ENCODE measurements at places on chromosomes 4 and X.
A peak's percentile ranks its signal among the peaks of the same experiment; 100 is the strongest.

- no peak for DNase-seq
Observed at GRCh38 chr4:137881641-137882040, 349.3 kb upstream of the PCDH18 start.

- no peak for DNase-seq
Observed at GRCh38 chr4:90126805-90127204, 389 bp upstream of the CCSER1 start.

DNA sequence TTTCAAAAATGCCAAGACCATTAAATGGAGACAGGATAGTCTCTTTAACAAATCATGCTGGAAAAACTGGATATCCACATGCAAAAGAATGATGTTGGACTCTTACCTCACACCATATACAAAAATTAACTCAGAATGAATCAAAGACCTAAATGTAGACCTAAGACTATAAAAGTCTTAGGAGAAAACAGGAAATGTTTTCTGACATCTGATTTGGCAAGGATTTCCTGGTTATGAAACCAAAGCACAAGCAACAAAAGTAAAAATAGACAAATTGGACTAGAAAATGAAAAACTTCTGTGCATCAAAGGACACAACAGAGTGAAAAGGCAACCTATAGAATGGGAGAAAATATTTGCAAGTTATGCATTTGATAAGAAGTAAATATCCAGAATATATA, 37.6 kb downstream of the ARFIP1 start:
- DNase-seq = no peak

DNA sequence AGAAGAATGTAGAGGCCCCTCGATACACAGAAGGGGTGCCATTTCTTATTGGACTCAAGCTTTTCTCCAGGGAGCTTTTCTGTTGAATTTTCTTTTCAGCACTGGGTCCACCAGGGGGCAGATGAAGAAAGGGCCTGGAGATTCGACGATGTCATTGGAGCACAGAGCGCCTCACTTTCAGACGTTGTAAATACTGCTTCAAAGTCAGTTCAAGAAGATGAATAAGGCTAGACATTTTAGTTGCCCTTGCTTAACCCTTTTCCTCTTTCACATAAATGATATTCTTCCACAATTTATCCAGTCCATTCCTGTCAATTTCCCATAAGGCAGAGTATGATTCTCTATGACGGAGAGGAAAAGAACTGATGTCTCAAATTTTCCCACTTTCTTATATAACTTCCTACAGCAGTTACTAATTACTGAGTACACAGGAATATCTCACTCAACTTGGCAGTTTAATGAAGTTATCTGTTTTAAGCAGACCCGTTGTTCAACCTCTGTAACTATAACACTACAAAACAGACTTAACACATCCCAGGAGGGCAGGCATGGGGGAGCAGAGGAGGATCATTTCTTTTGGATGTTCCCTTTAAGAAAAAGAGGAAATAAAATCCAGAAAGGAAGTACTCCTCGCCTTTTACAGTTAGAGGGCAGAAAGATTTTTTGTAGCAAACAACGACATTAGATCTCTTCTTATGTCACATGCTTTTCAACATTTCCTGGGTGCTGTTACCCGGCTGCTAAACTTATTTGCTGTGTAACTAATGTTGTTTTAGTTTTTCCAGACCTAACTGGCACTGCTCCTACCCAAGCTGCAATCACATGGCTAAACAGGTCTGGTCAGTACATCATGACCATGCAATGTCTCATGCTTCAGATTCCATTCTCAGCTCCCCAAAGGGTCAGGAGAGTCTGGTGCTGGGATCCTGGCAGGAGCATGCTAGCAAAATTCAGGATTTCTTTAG, 12.2 kb upstream of the CENPU start:
- peak; percentile 75 for DNase-seq

DNA sequence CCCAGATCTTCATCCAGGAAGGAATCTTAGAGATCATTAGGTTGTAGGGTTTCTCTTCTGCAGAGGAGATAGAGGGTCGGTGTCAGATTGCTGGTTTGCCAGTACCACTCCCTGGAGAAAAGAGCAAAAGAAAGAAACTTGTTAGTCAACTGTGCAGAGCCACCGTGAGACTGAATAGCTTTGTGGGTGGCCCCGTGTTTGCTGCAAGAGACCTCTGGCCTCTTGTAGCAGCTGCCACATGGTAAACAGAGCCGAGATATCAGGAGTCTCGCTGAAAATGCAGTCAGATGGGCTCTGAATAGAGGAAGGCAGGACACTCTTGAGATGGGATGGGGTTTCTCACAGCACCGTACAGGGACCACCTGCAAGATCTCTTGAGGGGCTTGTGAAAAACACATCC, 149.7 kb downstream of the PTTG2 start:
- no peak for DNase-seq

GRCh38 chr4:109359040-109359646, 56.7 kb upstream of the COL25A1 start:
- peak; percentile 48 for DNase-seq

GRCh38 chr4:22794732-22795131, 102.0 kb downstream of the GBA3 start:
- DNase-seq = no peak

- no peak for DNase-seq
Observed at GRCh38 chr4:76177709-76178108, 29.5 kb upstream of the NUP54 start.

GRCh38 chrX:21698272-21698671, 40.1 kb upstream of the KLHL34 start:
- no peak for DNase-seq

GRCh38 chr4:122045533-122045932, 93.7 kb upstream of the TRPC3 start:
- no peak for DNase-seq

GRCh38 chr4:107164962-107165475, 128.9 kb upstream of the DKK2 start:
- DNase-seq = no peak

DNA sequence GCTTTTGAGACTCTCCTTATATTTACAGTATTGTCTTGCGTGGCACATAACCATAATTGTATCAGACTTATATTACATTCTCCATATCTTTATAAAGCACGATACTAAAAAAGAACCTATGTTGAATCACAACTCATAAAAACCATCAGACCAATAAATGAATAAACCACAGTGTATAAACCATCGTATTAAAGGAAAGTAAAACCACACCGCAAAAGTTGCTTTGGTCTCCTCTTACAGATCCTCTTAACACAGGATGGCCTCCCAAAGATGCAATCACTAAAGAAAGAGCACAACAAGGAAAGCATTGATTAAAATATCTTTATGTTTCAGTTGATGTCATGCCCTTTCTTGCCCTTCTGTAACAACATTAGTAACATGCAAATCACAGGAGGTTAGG, 437.9 kb downstream of the AFF2 start:
- no peak for DNase-seq

- no peak for DNase-seq
Observed at GRCh38 chr4:27326991-27327390, 466.4 kb downstream of the STIM2 start.

GRCh38 chr4:44354172-44354571, 94.4 kb downstream of the KCTD8 start:
- no peak for DNase-seq

- peak; percentile 57 for DNase-seq
Observed at GRCh38 chr4:10108818-10109783, 7.5 kb downstream of the WDR1 start.

DNA sequence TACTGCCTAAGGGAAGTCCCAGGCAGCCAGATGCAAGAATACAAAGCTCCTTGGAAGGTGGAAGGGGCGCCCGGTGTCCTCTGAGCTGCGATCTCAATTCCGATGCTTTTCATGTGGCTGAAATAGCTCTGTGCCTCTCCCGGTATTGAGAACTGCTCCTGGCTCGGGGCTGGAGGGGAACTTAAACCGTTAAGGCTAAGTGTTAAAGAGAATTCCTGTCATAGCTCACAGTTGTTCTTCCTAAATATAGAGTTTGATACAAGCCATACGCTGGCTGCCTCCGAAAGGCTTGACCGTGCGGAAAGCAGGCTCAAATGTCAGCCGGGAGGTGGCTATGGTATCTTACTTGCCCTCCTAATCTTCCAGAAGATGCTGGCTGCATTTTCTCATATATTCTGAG, at the start of gene SMPX:
SMPX (minus strand) TSS at position 157 of the 400 bp plus-strand sequence. CDS start 3,826 bp downstream, outside the sequence.
- DNase-seq = no peak

GRCh38 chr4:141473952-141474351, 162.4 kb upstream of the IL15 start:
- no peak for DNase-seq

DNA sequence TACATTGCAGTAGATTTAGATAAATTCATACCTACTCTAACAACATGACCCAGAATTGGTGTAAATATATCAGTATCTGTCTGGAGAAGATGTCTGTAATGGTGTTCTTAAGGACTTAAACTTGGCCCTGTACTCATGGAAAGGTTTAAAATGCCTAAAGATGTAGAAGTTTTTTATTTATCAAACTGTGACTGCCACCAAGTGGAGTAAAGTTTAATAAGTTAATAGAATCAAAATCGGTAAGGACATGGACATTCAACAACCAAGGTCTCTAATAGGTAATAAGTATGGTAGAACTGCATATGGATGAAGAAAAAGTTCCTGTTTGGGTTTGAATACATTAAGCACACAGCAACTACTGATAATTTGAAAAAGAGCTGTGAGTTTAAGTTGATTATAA, 474.0 kb upstream of the NDST3 start:
- no peak for DNase-seq

GRCh38 chrX:104136241-104137019, 20.4 kb downstream of the SLC25A53 start:
- peak; percentile 70 for DNase-seq

DNA sequence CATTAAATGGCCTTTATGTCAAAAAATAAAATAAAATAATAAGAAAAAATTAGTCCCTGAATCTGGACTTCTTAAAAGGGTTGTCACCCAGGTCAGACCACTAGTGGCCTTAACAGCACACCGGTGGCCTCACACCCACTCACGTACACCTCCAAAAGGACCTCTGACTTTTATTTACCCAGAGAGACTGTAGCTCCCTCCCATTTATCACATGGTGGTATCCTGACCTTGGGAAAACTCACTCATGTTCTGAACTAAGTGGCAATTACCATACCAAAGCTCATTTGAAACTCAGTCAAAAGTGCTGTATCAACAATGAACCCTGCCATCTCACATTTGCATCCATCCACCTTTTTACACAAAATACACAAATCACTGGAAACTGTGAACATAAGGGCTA, 53.1 kb upstream of the MAP3K15 start:
- DNase-seq = no peak

- DNase-seq = no peak
Observed at GRCh38 chr4:172822331-172822730, 346.3 kb upstream of the GALNT7 start.

- DNase-seq = peak; percentile 58
Observed at GRCh38 chr4:82851885-82852750, 38.8 kb downstream of the SEC31A start.

DNA sequence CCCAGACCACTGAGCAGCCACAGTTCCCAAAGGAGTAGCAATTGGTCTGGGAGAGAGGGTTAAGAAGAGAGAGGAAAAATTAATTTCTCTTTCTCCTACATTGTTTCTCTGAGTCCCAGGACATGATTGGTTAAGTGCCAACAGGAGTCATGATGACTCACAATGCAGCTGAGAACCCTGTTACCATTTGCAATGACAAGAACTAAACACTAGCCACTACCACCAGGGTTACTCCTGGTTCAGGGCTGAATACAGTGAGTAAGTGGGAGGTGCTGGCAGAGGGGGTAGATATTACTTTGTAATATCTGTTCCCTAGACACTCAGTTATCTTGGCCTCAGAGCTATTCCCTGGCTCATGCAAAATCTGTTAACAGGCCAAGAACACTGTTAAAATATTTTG, 18.0 kb downstream of the ETDC start:
- DNase-seq = no peak

DNA sequence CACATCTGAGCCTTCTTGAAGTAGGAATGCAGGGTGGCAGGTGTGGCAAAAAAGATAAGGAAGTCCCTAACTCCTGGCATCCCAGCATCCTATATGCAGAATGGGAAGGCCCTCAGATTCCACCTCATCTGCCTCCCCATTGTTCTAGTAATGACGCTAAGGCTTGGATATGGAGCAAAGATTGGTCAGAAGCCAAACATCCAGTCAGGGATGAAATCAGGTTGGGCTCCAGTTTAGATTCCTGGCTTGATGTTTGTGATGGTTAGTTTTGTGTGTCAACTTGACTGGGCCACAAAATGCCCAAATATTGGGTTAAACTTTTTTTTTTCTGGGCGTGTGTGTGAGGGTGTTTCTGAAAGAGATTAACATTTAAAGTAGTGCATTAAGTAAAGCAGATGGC, 39.6 kb upstream of the MAGEA4 start:
- DNase-seq = no peak

DNA sequence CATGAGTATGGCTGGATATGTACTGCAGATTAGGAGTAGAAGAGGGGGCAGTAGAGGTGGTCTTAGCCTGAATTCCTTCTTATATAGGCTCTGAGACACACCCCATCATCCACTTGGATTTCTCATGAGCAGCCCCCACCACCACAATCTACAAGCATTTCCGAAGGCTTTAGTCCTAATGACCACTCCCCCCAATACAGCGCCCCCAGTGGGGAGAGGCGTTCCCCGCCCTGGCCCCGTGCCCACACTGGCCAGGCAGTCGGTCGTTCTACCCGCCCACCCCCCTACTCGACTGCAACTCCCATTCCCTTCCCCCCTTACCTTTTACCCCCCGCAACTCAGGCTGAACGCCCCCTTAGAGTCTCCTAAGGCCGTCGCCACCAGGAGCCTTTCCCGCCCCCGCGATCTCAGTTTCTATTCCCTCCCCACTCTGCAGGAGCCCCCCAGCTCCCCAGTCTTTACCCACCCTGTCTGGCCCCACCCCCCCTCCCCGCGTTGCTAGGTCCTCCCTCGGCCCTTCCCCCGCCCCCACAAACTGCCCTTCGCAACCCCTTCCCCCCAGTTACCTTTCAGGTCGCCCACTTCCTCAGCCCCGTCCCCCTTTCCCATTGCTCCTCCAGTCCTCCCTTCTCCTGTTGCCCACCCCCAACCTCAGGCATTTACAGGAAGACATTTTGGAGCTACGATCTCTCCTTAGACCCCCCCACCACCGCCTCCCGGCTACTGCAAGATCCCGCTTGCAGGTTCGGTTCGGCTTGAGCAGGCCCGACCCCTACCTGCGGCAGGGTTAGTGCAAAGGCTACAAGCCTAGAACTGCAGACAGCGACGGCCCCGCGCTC, 468 bp downstream of the ZMYM3 start:
- DNase-seq = peak; percentile 48

DNA sequence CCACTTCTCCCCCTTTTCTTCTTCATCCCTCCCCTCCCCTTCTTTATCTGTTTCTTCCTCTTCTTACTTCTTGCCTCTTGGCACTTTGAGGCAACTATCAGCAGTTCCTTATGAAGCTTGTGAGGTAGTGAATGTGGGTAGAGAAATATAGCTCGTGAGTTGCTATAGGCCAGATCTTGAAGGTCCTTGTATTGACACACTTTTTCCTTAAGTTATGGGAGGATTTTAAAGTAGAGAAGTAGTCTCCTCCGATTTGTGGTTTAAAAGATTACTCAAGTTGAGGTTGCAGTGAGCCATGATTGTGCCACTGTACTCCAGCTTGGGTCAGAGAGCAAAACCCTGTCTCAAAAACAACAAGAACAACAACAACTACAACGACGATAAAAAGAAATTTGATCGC, 3.4 kb upstream of the RRAGB start:
- no peak for DNase-seq

- no peak for DNase-seq
Observed at GRCh38 chr4:36211084-36211483, 33.2 kb downstream of the ARAP2 start.

- no peak for DNase-seq
Observed at GRCh38 chr4:42078184-42078801, 74.2 kb downstream of the BEND4 start.

- no peak for DNase-seq
Observed at GRCh38 chrX:110745288-110745687, 50.3 kb downstream of the CHRDL1 start.

Measured in CD4-positive, alpha-beta T cell treated with Interleukin-17A for 1 hour (primary cell).